ENCODE measurements at places on chromosomes 4 and X. TPM values are rescaled to one million over a fixed set of nuclear protein-coding genes. Genes with fewer than 3 reads are reported as not detected.

The ARAP2 gene
- 49.7 TPM for total RNA-seq

The FAM199X gene
- total RNA-seq = 10.7 TPM

The MAGEA8 gene
- not detected for total RNA-seq

The PRRG3 gene
- total RNA-seq = not detected

The TCEAL1 gene
- 10.3 TPM for total RNA-seq

The WWC2 gene
- 0.80 TPM for total RNA-seq

The TDO2 gene
- not detected for total RNA-seq

The NPNT gene
- total RNA-seq = not detected

The TMEM271 gene
- total RNA-seq = not detected

The ANKRD37 gene
- 16.1 TPM for total RNA-seq

The NBDY gene
- total RNA-seq = 34.8 TPM

The PPP1R2C gene
- not detected for total RNA-seq

The CFAP299 gene
- total RNA-seq = not detected

The F11 gene
- total RNA-seq = not detected

The IGSF1 gene
- not detected for total RNA-seq

The CDKN2AIP gene
- total RNA-seq = 29.4 TPM

The TEC gene
- total RNA-seq = 2.4 TPM

The TAF7L gene
- total RNA-seq = not detected

The LARP7 gene
- total RNA-seq = 48.5 TPM

The GNRHR gene
- not detected for total RNA-seq

The PPP2R2C gene
- total RNA-seq = not detected

The NUDT11 gene
- total RNA-seq = 1.6 TPM

The SYP gene
- total RNA-seq = 1.9 TPM

The HSFX4 gene
- not detected for total RNA-seq

The FAM9C gene
- total RNA-seq = not detected

The SHROOM3 gene
- not detected for total RNA-seq

The HPGDS gene
- total RNA-seq = 0.18 TPM

The OPRPN gene
- not detected for total RNA-seq

The HEPH gene
- not detected for total RNA-seq

The MTNR1A gene
- not detected for total RNA-seq

The IL21 gene
- 3.5 TPM for total RNA-seq

The TBC1D8B gene
- total RNA-seq = 1.5 TPM

The SLC6A14 gene
- total RNA-seq = not detected

The MAOB gene
- total RNA-seq = not detected

The NSDHL gene
- 21.8 TPM for total RNA-seq

The GAGE12H gene
- not detected for total RNA-seq

The DRD5 gene
- not detected for total RNA-seq

The RAB41 gene
- not detected for total RNA-seq

The EVC gene
- 1.6 TPM for total RNA-seq

The CITED1 gene
- not detected for total RNA-seq

The SULT1E1 gene
- total RNA-seq = not detected

The TRPC3 gene
- total RNA-seq = 0.35 TPM

The DKK2 gene
- total RNA-seq = not detected

The ASB9 gene
- total RNA-seq = not detected

The LETM1 gene
- 85.4 TPM for total RNA-seq

The NKX6-1 gene
- total RNA-seq = not detected

The PLP2 gene
- total RNA-seq = 95.2 TPM
